Stimulated activated naive CD8-positive, alpha-beta T cell treated with anti-CD3 and anti-CD28 coated beads, Interleukin-15, Interleukin-2, amounts not matched to agents 100 U/mL and 50 U/mL, for 24 hours (primary cell): ENCODE measurements at places on chromosomes 6 and 20.

DNA sequence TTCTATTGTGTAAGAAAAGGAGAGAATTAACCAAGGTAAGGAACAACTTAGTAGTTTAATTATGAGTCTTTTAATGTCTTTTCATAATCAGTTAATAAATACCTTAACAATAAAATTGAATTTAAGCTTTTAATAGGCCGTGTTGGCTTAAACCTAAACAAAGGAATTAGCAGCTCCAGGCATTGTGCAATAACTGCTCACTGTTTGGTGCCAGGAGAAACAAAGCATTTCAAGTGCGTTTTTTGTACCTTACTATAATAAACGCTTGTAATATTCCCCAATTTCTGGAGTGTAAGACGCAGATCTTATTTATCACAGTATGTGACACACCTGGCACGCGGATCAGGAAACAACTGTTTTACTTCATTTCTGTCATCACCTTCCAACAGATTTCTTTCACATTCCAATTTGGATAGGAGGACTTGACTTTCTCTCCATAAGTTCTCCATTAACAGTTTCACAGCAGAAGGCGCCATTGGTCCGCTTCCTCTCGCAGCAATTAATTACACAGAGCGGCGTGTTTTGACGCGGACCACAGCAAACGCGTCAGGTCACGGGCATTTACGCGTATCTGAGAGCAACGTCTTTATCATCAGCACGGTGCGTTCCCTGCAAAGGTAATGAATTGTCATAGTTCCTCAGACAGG lies 335.8 kb upstream of the NT5E start:
- no peak for DNase-seq

DNA sequence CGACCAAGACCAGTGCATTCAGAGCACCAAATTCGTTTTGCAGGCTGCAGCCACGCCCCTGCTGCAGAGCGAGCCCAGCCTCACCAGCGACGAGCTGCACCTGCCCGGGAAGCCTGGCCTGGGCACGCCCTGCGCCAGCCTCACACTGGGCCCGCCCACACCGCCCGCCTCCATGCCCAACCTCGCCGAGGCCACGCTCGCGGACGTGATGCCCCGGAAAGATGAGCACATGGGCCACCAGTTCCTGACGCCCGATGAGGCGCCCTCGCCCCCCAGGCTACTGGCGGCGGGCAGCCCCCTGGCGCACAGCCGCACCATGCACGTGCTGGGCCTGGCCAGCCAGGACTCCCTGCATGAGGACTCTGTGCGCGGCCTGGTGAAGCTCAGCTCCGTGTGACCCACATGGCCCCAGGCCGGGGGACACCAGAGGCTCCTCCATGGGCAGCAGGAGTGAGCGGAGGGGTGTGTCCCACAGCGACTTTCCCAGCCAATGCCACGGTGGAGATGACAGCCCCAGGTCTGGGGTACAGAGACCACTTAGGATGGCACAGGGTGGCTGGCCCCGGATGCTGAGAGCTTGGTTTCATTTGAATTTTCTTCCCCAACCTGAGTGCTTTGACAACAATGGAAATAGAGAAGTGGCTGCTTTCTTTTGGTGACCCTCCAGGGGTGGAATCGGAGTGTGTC lies 150.2 kb upstream of the SNX9 start:
- no peak for DNase-seq

DNA sequence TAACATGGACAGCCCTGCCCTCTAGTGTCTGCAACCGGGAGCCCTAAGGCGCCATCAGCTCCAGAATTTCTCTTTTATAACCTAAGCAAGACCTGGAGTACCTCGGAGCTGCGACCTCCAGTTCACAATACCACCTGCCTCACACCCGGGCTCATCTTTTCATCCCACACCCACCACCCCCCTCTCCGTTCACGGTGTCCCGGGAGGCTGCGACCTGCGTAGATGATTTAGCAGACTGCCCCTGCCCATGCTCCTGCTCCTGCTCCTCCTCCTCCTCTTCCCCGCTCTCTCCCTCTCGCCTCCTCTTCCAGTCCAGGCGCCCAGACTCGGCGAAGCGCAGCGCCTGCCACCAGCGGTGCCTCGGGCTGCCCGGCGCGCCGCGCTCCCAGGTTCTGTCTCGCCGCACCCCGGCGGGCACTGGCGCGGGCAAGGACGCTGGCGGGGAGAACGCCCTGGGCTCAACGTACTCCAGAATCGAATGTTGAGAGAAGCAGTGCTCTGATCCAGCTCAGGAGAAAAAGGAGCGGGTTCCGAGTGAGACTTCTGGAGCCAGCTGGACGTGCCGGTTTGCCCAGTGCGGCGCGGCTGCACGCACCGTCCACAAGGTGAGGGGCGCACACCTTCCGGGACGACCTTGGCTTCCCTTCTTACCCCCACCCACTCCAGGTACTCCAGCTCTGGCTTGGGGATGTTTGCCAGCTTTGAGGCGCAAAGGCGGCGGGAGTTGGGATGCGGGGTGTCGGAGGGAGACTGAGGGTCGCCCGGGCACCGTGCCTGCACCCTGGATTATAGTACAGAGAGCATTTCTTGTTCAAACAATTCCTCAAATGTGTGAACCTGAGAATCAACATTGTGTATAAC lies at the start of gene HTR1E:
Gene HTR1E, plus strand, starts transcription at position 310 of the 861 bp plus-strand sequence. CDS start 77,807 bp downstream, outside the sequence.
- peak; percentile 13 for DNase-seq

- DNase-seq = no peak
Observed at GRCh38 chr6:65199683-65200082, 507.3 kb downstream of the EYS start.

DNA sequence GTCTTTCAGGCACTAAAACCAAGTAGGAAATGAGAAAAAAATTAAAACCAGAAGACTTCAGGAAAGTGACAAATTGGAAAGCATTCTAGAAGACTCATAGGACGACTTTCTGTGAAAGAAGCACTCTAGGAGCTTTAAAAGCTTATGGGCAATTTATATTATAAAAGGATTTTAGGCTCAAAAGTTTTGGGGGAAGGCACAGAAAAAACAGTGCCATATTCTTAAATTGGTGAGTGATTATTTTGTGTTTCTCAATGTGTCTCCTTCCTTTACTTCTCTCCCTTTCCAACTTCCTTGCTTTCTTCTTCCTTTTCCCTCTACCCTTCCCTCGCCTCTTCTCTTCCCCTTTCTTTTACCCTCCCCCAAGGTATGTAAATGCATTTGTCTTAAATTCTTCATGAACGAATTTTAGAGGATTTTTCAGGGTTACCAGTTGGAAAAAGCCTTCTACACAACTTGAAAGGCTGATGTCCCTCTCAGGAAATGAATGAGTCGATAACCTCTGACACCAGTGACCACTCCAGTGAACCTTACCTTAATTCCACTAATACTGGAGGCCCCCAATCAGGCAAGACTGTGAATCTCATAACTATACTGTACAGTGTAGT lies 2.6 kb upstream of the LIN28B start:
- no peak for DNase-seq

GRCh38 chr6:52285177-52286068 lies 881 bp upstream of the MCM3 start:
- no peak for DNase-seq

DNA sequence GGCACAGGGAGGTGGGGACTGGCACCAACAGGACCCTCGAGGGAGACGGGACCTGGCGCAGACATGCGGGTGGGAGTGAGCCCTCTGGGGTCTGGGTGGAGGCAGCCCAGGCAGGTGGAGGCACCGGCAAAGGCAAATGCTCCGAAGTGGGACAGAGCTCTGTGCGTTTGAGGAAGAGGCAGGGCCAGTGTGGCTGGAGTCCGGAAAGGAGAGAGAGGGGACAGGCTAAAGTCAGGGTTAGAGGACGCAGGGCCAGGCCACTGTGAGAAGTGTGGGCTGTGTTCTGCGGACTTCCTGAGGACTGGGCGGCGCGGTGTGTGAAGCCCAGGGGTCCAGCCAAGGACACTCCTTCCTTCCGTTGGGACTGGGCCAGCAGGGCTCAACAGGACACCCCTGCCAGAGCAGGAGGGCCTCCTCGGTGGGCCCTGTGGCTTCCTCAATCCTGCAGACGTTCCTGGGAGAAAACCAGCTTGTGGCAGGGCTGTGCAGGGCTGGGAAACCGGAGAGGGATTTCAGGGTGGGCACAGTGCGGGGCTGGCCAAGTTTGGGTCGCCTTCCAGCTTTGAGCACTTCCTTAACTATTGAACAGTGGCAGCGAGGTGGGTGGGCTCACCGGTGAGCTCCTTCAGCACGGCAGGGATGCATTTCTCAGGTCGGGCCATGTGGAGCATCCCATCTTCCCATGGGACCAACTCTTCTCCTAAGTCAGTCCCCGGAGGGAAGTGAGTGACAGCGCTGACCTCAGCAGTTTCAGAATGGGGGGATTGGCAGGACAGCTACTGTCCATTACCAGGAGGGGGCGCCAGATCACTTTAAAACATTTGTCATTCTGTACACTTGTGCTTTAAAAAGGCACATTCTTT lies 22.5 kb downstream of the MOCS3 start:
- DNase-seq = peak; percentile 86

GRCh38 chr20:8661229-8661952 lies 407.5 kb upstream of the PLCB4 start:
- DNase-seq = no peak

- DNase-seq = no peak
Observed at GRCh38 chr6:82869493-82869892, 196.1 kb downstream of the UBE3D start.
